Tongue (tissue), 3 donors: ENCODE measurements at places on chromosomes 6 and 20. TPM values are rescaled to one million over a fixed set of nuclear protein-coding genes. Genes with fewer than 3 reads are reported as not detected.

Gene PTP4A1
- 41.2 TPM for total RNA-seq

Gene ZC3H12D
- total RNA-seq = 0.72 TPM

Gene MEI4
- 0.31 TPM for total RNA-seq

Gene VWA7
- 2.3 TPM for total RNA-seq

Gene MAK
- total RNA-seq = 0.21 TPM

Gene EYA2
- 1.3 TPM for total RNA-seq

Gene GTSF1L
- total RNA-seq = not detected

Gene PHACTR1
- 2.5 TPM for total RNA-seq

Gene ZBTB12
- 5.7 TPM for total RNA-seq

Gene ZSCAN26
- 20.5 TPM for total RNA-seq

Gene HLA-DQA1
- not detected for total RNA-seq

Gene PKHD1
- 1.4 TPM for total RNA-seq

Gene PCMT1
- 165 TPM for total RNA-seq

Gene TCF15
- 4.0 TPM for total RNA-seq

Gene MRPS18B
- total RNA-seq = 60.1 TPM

Gene NECAB3
- total RNA-seq = 46.5 TPM

Gene TRPC4AP
- total RNA-seq = 64.0 TPM

Gene SOBP
- 19.2 TPM for total RNA-seq

Gene SULF2
- total RNA-seq = 68.0 TPM

Gene TRIM38
- 9.0 TPM for total RNA-seq

Gene COL12A1
- 443 TPM for total RNA-seq

Gene ADGRF5
- total RNA-seq = 39.9 TPM
